ENCODE measurements at places on chromosomes 11 and 22.

- no peak for DNase-seq
These were observed 13.4 kb upstream of the ST14 start for GRCh38 chr11:130145975-130146776.

DNA sequence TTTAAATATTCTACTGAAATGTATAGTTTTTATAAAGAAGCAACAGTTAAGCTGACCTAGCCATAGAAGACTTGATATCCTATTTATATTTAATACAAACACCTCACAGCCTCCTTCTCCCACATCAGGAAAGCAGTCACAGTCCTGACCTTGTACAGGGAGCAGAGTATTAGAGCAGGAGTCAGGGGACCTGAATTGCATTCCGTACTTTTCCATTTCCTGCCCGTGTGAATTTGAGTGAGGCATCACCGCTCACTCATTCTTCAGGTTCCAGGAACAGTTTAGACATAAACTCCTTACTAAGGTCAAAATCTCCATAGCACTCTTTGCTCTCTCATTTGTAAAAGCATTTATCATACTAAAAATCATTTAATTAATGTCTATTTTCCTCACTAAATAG is 482.5 kb upstream of the FAT3 start:
- no peak for DNase-seq

DNA sequence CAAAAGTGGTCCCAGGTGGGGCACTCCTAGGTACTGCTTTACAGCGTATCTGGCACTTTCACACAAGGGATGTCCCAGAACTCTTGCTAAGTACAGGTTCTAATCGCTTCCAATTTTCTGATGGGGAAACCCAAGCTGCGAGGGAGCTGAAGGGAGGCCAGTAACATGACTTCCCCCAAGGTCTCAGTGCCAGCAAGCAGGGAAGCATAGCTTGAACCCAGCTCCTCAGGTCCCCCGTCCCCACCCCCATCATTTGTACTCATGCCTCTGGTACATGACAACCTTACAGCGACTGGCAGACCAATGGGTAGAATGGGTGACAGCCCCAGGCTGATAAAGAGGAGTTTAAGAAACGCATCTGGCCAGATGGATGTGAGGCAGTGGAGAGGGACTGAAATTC is 716 bp upstream of the ABCC8 start:
- DNase-seq: no peak

- no peak for DNase-seq
These were observed 10.8 kb downstream of the TMEM258 start for GRCh38 chr11:61781585-61781984.

DNA sequence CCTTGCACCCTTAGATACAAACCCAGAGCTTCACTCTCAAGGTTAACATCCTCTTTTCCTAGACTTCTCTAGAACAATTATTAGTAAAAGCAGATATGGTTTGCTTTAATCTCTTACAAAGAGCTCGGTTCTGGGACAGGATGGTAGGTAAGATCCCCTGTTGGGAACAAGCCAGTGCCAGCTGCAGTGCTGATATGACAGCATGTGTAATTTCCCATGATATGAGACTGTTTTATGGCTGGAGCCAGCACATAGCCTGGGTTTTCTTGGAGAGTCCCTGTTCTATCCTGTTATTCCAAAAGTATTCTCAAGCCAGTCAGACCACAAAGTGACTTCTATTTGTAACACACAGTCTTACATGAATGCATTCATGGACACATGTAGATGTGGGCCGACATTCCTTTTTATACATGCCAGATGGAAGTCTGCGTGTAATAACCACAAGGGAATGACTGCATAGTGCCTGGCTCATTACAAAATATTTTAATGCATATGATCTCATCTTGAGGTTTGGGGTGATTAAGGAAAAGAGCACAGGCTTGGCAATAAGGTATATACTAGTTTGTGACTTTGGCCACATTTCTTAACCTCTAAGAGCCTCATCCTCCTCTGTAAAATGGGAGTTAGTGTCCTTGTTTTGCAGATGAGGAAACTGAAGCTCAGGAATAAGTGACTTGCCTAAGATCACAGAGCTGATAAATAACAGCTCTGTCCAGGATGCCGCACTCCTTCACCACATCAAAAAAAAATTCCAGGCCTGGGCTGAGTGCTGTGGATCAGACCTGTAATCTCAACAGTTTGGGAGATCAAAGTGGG is 21.8 kb downstream of the CLMP start:
- no peak for DNase-seq

DNA sequence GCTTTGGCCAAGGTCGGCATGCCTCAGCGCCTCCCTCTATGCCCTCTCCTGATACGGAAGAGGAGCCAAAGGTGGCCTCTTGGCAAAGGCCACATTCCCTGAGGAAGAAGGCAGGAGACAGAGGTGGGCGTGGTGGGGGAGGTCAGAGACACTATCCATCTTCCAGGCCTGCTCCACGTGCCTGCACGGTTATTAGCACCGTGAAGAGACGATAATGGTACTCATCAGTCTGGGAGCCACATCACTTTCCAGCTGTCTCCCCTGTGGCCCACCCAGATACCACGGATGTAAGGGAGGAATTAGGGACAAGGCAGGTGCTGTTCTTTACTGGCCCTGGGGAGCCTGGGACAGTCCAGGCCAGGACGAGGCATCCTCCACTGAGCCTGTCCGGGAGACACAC is 354.3 kb downstream of the MN1 start:
- DNase-seq: no peak

- no peak for DNase-seq
These were observed 39.1 kb upstream of the LIPT2 start for GRCh38 chr11:74532501-74533246.

- no peak for DNase-seq
These were observed 82.2 kb downstream of the FCHSD2 start for GRCh38 chr11:73059915-73060314.

- no peak for DNase-seq
These were observed 31.0 kb upstream of the HMOX1 start for GRCh38 chr22:35349704-35350538.

DNA sequence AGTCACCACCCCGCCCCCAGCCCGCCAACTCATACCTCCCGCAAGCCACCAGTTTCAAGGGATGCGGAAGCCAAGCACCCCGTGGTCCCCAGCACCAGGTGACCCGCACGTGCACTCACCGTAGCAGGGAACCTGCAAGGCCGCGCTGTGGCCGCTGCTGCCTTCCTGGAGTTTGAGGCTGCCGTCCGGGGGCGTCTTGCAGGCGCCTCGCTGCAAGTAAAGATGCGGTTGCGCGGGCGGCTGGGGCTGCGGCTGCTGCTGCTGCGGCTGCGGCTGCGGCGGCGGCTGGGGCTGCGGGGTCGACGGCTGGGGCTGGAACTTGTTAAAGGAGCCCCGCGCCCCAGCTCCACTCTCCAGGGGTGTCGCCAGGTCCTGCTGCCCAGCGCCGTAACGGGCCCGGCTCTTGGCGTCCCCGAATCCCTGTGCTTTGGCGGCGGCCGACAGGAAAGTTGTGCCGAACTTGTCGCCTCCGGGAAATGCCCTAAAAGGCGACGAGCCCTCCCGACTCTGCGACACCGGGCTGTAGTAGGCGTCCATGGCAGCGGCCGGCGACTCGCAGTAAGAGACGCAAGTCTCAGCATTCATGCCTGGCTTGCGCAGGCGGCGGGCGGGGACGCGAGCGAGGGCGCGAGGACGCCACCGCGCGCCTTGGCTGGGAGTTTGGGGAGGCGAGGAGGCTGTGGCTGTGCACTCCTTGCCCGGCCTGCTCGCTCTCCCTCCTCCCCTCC is at the start of gene ALX4:
TSS of gene ALX4 (minus strand) at position 662 of the 728 bp plus-strand sequence. CDS start at position 585, 77 bp downstream.
- DNase-seq: no peak

DNA sequence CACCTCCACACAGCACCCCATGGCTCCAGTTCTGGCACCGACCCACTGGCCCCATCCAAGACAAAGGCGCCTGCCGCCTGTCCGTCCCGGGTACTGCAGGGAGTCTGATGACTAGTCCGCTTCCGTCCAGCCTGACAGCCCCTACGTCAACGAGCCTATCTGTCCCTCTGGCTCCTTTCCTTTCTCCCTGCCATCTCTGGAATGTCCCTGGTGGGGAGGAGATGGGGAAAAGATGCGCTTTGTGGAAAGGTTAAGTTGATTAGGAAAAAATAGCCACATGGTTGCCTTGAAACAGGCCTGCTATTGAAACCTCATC is 10.4 kb downstream of the PDGFB start:
- DNase-seq: no peak

- DNase-seq: no peak
These were observed 5.6 kb downstream of the CSTPP1 start for GRCh38 chr11:46942172-46942571.

DNA sequence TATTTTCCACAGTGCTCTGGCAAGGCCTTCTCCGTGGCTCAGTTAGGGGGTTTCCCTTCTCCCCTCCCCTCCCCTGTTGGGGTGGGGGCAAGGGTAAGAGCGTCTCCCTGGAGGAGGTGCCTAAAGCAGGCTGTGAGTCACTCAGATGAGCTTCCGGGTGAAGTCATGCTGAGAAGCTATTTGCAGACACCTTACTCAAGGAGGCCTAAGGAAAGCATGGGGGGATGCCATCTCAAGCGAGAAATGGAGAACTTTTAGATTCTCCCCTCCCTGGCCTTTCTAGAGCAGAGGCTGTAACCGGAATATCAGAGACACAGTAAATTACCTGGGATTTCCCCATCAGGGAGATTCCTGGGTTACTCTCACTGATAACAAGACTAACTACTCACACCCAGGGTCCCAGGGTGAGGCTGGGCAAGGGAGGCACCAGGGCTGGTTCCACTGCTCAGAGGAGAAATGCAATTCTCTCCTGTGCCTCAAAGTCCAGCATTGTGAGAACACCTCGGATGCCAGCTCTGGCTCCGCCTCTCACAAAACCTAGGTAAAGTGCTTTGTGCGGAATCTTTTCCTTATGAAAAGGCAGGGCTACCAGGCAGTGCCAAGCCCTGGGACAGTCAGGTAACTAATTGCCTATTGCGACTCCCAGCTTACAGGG is 123.6 kb downstream of the ABTB2 start:
- no peak for DNase-seq
